ENCODE measurements at places on chromosomes 12 and 14.
A peak's percentile ranks its signal among the peaks of the same experiment; 100 is the strongest.

DNA sequence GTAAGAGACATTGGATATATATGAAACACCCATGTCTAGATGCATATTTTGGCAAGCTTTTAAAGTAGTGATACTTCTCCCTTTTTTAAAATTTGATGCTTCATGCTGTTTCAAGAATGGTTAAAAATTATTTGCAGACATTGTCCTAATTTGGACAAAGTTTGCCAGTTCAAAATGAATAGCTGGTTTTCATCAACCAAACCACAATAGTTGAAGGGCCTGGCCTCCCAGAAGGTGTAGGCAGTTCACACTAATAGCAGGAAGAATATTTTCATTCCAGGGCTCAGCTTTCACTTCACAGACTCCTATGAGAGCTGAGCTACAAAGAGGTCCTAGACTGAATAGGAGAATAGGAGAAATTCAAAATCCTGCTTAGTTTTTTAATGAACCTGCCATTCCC, 78.7 kb downstream of the STXBP6 start:
- no peak for DNase-seq

DNA sequence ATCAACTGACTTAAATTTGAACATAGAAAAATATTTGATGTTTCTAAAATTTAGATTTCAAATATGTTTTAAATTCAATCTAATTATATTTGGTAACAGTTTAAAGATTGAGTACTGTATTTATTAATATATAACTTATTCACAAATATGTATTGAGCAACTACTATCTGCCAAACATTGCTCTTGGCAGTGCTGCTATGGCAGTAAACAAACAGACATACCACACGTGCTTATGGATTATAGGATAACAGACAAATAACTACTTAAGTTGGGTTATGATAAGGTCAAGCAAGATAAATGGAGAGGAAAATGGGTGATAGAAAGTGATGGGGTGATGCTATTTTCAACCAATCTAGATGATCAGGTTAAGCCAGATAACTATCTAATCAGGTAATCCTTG, 538.1 kb downstream of the C12orf50 start:
- DNase-seq = no peak

DNA sequence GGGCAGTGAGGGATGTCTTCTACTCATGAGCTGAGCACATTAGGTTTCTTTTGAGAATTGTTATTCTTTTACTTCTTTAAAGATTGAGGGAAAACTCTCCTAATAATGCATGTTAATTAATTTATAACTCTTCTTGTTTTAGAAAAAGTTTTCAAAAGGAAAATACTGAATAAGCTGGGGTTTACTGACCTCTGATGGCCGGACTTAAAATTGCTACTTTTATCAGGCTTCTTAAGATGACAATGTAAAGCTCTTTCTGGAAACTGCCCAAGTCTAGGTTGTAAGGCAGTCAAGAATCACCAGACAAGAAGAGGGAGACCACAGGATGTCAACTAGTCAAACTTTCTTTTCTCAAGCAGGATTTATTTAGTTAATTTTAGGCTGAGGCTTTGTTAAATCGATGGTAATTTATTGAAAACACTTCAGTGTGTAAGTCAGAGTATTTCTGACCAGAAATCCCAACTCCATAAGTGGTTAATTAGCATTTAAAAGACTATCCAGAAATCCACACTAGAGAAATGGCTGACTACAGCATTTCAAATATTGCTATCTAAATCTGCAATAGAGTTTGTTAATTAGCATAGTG, 82.1 kb downstream of the AVPR1A start:
- DNase-seq = peak; percentile 65

DNA sequence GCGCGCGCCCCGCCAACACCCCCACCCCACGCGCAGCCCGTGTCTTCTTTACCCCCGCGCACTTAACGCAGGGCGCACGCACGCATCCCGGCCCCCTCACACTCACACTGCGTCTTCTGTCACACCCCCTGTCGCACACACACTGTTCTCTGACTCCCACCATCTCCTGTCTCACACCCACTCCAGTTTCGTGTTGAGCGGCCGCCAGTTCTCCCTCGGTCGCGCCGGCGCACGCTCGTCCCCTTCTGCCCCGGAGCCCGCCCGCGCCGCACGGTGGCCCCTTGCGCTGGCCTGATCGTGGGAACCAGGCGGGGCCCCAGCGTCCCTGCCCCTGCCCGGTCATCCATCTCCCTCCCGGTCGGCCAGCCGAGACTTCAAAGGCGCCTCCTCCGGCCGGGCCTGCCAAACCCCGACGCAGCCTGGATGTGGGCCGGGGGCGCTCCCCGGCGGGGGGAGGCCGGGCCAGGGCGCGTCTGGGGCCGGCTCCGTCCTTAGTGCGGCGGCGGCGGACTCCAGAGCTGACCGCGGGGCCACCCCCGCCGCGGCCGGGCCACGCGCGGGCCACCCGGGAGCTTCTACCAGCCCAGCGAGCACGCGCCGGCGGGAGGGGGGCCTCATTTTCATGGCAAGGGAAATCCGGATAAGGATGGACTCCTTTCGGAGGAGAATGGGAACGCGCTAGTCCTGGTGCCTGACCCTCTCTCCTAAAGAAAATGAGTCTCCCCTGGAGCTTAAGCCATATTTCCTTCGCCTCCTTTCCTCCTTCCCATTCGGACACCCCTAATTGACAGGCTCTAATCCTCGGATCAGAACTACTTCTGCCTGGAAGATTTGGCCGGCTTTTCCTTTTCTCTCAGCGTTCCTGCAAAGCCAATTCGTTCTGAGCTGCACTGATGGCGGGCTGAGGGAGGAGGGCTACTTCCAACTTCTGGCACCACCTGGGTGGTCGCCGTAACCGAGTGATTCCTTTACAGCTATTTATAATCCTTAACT, 82.0 kb upstream of the HMGA2 start:
- DNase-seq = peak; percentile 40

GRCh38 chr14:32366256-32366879, 37.3 kb downstream of the AKAP6 start:
- peak; percentile 54 for DNase-seq

DNA sequence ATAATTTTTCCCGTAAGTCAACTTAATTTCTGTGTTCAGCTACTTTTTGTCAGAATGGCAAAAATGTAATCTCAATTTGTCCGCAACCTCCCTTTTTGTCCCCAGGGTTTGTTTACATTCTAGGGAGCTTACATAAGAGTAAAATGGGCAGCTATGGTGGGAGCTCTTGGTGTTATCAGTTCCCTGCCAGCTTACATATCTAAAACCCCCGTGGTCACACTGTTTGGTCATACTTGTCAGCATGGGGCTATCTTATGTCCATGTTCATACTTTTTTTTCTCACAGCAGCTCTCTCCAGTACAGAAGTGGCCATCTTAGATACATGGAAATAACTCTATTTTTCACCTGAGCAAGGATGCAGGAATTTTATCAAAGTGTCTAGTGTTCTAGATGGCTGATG, 16.7 kb downstream of the SLCO1C1 start:
- DNase-seq = no peak

DNA sequence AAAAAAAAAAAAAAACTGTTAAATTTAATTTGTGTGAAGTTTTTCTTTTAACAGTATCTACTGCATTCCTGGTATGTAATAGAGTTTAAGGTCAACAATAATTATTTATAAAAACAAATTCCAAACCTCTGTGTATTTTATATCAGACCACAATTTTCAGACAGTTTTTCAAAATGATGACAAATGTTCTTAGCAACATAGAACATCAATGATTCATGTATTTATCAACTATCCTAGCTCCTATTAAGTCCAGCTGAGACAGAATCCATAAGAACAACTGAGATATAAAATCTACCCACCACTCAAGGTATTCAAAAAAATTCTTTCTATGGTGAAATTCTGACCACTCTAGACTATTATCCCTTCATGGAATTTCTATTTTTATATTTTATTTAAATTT, 144.5 kb downstream of the EPS8 start:
- peak; percentile 78 for DNase-seq

- no peak for DNase-seq
These were observed 59.8 kb downstream of the MARK3 start for GRCh38 chr14:103444837-103445524.

DNA sequence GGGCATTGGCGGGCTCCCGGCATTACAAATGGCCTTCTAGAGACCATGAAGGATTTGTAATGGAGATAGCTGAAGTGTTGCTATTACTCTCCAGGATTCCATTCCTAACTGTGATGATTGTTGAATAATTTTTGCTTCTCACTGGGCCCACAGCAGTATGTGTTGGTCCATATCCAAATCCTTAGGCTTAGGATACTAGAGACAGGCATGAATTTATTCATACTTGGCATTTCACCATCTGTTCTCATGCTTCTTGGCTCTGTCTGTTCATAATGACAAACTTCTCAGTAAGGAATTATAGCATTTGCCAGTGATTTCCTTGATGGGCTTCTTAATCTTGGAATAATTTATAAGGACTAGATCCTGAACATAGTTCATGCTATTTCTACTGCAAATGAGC, 832.9 kb downstream of the C12orf50 start:
- DNase-seq = peak; percentile 48

- no peak for DNase-seq
These were observed 55.9 kb downstream of the SOX5 start for GRCh38 chr12:23893611-23894010.

- DNase-seq = no peak
These were observed 200.2 kb downstream of the EXOC5 start for GRCh38 chr14:57068511-57068910.

DNA sequence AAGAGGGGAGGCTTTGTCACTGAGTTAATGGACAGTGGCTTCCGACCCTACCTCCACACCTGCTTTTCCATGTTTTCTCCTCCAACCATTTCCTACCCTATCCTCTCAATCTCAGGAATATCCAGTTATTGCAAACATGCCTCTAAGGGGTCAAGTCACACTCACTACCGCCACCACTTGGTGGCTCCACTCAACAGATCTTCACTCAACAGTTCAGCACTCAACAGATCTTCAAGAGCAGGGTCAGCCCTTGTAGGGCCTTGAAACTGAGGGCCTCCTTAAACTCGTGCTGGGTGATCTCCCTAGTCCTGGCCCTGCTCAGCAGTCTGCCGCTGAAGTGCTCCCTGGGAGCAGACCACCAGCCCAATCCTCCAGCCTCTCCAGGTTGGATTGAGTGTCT, 14.2 kb downstream of the ZNF641 start:
- DNase-seq = no peak

DNA sequence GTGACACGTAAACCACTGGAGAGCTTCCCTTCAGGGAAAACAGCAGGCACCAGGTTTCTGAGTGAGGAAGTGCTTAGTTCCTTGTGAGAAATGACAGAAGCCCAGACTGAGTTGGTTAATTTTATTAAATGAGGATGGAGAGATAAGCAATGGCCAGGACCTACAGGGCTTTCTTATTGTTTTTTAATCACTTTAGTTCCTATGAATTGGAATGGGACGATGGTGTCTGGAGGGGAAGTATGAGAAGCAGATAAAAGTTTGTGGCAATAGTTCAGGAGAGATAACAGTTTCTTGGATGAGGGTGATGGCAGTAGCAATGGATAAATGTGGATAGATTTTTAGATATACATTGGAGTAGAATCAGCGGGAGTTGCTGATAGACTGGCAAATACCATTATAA, 86.5 kb upstream of the PTPRR start:
- DNase-seq = no peak
